ENCODE measurements at places on chromosomes 4 and X. TPM values are rescaled to one million over a fixed set of nuclear protein-coding genes. Genes with fewer than 3 reads are reported as not detected.

DNA sequence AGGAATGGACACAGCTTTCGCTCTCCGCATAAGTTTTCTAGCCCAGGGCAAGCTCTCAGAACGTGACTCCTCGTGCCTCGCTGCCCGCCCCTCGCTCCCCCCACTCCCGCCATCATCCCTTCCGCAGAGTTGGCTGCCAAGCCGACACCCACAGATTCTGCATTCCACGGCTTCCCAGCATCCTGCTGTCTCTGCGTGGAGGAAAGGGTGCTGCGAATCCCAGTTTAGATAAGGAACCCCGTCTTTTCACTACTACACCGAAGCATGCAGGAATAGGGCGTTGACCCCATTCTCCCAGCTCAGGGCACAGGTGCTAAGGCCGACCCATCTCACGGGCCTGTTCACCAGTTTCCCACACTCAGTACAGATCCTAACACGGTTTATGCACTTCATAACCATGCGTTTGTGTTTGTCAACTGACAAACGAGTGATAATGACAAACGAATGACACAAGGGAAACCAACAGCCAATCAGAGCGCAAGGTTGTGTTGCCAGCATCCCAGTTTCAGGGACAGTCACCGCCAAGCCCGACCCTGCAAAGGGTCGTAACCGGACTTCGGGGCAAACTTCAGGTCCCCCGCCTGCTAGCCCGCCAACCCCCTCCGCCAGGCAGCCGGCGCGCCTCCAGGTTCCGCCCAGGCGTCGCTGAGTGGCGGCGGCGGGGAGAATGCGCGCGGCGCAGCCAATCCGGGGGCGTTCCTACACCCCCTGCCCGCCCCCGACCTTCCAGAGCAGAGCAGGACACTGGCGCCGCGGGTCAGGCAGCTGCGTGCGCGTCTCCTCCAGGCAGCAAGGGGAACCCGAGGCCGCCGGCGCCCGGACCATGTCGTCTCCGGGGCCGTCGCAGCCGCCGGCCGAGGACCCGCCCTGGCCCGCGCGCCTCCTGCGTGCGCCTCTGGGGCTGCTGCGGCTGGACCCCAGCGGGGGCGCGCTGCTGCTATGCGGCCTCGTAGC, at the start of gene CYP2U1:
CYP2U1 (plus strand) TSS at position 729 of the 954 bp plus-strand sequence; CDS start at position 824, 95 bp downstream.
- DNase-seq = peak; percentile 95

DNA sequence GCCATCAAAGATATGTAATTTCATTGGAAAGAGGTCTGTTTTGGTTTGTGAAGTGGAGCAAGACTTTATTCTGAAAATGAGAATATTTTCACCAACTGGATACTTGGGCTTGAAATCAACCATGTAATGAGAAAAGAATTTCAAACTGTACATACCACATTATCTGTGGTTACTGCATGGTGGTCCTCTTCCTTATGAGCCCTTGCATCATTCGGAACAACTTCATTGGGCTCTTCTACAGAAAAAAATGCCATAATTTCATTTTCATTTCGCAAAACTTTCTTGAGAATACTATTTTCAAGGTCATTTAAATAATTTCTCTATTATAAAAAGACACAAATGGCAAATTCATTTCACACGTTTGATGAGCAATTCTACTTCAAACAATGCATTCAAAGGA, 148.6 kb upstream of the RPS6KA6 start:
- no peak for DNase-seq

DNA sequence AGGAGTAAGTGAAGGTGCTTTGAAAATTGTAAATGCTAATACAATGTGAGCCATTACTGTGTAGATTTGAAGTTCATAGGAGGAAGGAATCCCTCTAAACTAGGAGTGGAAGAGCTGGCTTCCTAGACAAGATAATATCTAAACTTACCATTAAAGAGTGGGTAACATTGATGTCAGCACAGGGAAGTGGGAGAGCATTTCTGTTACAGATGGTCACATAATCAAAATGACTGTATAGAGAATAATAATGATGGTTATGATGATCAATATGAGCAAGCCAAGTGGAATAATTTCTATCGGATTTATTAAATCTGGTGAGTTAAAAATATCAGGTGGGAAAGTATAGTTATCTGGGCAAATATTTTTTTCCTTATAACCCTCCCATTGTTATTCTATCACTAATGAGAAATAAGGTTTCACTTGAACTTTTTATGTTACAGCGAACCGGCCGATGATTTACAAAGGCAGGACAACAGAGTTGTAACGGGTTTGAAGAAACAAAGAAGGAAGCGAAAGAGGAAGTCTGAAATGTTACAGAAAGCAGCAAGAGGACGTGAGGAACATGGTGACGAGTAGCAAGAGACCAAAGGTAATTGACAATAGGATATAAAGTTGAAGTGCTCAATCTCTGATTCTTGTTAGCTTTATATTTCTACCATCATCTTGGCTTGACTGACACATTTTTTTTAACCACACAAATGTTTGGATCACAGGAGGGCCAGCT, 43.5 kb downstream of the FMR1NB start:
- no peak for DNase-seq

GRCh38 chrX:17994429-17994828, 133.3 kb upstream of the RAI2 start:
- no peak for DNase-seq

DNA sequence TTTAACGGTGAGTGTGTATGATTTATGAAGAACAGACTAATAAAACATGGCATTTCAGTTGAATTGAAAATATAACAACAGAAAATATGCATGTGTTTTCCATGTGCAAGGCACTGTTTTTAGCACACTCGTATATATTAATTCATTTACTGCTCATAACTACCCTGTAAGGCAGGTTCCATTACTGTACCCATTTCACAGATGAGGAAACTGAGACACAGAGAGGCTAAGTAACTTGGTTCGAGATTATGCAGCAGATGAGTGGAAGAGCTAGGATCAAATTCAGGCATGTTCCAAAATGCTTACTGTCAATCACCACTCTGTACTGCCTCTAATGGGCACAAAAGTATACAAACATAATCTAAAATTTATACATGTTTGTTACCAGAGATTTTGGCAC, 20.4 kb downstream of the MBNL3 start:
- no peak for DNase-seq

DNA sequence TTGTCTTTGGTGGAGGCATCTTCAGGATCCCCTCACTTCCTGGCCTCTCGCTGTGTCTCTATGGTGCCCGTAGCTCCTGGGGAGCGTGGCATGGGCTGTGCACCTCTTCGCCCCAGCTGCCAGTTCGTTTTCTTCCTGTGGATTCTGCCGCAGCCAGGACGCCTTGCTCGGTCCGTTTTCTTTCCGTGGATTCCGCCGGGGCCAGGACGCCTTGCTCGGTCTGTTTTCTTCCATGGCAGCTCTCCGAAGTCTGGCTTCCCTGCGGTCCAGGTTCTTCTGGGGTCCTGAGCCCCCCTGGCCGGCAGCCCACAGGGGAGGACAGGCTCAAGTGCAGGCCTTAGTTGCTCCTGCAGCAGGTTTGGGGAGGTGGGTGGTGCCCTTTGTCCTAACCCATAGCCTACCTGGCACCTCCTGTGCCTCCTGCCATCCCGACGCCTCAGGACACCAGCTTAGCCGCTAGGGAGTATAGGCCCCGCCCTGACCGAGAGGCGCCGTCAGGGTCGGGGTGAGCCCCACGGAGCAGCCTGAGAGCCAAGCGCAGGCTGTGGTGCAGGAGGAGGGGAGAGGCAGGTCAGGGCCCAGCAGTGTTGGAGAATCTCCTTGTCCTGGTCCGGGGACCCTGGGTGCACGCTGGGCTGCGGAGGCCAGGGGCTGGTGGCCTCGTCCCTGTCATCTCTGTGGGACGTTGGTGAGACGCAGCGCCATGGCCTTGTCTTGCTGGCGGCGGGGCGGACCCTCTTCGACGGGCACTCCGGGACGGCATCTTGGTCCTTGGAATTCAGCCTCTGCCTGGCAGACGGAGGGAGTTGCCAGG, 27.1 kb downstream of the UVSSA start:
- DNase-seq = no peak

Gene SERPINA7
- total RNA-seq = not detected

- no peak for DNase-seq
These were observed 127.4 kb downstream of the LAS1L start for GRCh38 chrX:65407157-65407626.

All from mesenteric fat pad (tissue), 1 donor.